ENCODE measurements at places on chromosomes 13 and 19.

- DNase-seq: no peak
These were observed 3.9 kb downstream of the PPP5C start for GRCh38 chr19:46350758-46351159.

DNA sequence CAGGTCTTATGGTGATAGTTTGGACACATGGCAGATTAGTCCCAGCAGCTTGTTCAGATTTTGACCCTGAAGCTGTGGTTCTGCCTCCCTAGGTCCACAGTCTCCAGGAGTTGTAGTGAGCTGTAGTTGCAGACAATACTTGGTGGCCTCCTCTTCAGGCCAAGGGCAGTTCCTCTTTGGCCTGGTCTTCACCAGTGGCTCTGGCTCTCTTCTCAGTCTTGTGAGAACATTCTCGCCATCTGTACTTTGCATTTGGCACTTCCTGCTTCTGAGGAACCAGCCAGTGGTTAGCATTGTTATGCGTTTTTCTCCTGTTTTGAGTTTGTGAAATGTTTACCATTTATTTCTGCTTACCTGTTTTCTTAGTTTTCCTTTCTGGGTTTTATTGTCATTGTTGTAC lies 40.7 kb downstream of the PCCA start:
- peak; percentile 29 for DNase-seq

DNA sequence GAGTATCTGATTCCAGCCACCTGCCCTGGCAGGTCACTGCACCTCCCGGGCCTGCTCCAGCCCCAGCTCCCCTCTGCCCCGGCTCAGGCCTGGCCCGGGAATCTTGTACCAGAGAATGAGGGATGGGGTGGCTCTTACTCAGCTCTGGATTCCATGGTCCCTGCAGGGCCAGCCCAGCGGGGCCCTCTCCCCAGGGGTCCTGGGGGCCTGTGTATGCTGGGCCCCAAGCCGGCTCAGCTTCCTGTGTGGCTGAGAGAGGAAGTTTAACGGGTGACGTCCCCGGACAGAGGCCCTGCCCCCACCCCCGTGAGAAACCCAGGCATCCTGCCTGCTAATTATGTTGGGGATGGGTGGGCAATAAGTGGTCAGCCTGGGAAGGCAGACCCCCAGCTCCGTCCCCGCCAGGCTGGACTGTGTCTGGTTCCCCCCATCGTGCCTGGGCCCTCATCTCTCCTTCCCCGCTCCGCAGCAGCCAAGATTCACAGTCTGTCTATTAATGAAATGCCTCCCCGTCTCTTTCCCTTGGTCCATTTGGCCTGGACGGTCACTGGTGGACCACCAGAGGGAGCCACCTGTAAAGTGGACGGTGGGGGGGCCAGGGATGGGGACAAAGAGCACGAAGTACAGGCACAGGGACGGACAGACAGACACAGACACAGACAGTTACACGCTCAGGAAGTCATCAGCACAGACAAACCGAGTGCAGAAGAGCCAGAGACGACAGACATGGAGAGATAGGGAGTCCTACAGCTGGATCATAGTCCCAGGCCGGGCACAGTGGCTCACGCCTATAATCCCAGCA lies at the start of gene DENND1C:
Gene DENND1C, minus strand, starts transcription at position 247 of the 802 bp plus-strand sequence. Its CDS starts 92 bp downstream, at position 155.
- DNase-seq: no peak

DNA sequence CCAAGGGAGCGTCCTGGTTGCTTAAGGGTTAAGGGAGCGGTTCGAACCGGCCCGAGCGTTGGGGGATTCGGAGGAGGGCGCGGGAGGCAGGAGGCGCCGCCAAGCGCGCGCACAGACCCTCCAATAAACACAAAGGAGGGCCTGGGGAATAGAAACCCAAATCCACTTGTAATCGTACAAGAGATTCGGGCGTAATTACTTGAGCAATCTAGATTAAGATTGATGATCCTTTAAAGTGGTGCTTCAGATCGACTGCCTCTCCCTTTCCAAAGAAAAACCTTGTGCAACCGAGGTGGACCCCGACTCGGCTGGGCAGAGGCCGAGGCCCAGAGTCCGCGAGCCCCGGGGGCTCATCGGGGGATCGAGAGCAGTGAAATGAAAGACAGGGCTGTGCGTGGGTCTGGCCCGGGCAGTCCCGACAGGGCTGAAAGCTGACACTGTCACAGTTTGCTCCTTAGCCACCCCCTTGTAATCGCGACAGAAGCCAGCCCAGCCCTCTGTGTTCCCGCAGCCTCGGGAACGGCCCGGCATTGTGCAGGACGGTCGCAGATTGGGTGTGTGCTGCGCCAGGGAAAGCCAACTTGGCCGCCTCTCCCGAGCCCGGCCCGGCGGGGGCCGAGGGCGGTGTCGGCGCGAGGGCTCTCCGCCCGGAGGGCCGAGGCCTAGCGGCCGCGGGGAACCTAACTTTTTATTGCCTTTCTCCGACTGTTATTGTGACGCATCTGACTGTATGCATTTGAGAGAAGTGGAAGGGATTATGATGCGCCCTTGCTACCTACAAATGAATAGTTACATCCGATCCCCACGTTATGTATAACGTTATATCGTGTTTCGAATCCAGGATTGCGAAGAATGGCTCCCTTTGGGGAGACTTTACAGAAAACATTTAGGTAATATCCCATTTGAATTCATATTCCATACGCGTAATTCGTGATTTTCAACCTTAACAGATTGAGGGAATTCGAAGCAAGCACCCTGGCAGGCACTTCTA lies 5.5 kb downstream of the MAB21L1 start:
- no peak for DNase-seq

GRCh38 chr13:38943231-38943630 lies 47.4 kb downstream of the STOML3 start:
- DNase-seq: no peak

GRCh38 chr19:53246498-53246897 lies 8.2 kb downstream of the ZNF677 start:
- DNase-seq: no peak
